HFF-Myc (cell line): ENCODE measurements at places on chromosomes 1 and 21.

- DNase-seq = no peak
These were observed 72.9 kb downstream of the LBR start for GRCh38 chr1:225354906-225355305.

GRCh38 chr1:222241410-222241809 is 306.5 kb downstream of the HHIPL2 start:
- no peak for DNase-seq

- no peak for DNase-seq
These were observed 16.5 kb downstream of the ATF3 start for GRCh38 chr1:212624976-212625501.

GRCh38 chr1:181002582-181003172 is 20.0 kb downstream of the STX6 start:
- no peak for DNase-seq

GRCh38 chr1:192951691-192952460 is 107.3 kb downstream of the UCHL5 start:
- peak; percentile 72 for DNase-seq

GRCh38 chr1:25682059-25682601 is 65.5 kb downstream of the MAN1C1 start:
- no peak for DNase-seq

- DNase-seq = no peak
These were observed 38.6 kb downstream of the ABL2 start for GRCh38 chr1:179190861-179191260.

GRCh38 chr1:172824209-172824608 is 165.3 kb downstream of the FASLG start:
- no peak for DNase-seq

- no peak for DNase-seq
These were observed 17.2 kb downstream of the DAP3 start for GRCh38 chr1:155706139-155706538.

DNA sequence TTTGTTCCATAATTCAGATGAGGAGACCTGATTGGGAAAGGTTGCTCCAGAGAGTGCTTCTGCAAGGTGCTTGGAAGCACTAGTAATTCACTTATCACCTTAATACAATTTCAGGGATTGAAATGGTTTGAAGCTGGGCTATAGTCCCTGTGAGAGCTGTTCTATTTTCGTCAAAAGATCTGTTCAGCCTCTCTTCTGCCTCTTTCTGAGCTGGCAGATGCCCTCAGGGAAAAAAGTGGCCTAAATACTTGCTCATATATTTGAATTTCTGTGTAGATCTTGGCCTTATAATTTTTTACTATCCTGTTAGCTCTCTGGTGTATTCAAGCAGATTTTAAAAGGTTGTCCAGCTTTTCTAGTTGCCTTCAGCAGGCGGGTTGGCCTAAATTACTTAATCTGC is 22.3 kb downstream of the C1orf146 start:
- DNase-seq = no peak

DNA sequence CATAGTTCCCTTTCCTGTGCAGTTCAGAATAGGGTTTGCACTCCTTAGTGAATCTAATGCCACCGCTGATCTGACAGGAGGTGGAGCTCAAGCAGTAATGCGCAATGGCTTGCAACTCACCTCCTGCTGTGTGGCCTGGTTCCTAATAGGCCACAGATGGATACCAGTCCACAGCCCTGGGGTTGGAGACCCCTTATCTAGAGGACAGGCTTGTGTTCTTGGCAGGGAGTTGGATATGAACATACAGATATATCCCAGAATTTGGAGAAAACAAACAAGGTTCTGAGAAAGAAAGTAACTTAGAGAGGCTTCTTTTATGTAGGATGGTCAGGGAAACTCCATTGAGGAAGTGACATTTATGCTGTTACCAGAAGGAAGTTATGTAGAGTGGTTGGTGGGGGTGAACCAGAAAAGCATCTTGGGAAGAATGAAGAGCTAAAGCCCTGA is 5.1 kb upstream of the PTPRC start:
- no peak for DNase-seq

GRCh38 chr1:236882678-236883077 is 87.6 kb downstream of the MTR start:
- DNase-seq = no peak

DNA sequence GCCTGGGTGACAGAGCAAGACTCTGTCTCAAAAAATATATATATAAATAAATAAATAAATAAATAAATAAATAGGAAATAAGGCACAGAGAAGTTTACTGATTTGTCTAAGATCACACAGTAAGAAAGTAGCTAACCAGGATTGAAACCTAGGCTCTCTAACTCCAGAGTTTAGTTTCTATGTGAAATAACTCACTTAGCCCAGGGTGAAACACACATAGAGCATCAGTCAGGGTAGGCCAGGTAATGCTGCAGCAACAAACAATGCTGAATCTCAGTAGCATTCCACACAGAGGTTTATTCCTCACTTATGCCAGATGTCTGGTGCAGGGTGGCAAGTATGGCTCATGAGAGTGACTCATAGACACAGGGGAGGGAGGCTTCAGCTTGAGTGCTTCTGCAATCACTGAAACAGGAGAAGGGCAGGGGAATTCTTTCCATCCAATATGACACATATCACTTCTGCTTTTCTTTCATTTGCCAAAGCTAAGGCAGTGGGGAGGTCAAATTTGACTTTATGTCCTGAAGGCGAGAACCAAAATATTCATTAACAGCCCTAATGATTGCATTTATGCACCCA is 37.1 kb upstream of the KANK4 start:
- peak; percentile 57 for DNase-seq

GRCh38 chr21:29697555-29698193 is 242.1 kb downstream of the GRIK1 start:
- no peak for DNase-seq

DNA sequence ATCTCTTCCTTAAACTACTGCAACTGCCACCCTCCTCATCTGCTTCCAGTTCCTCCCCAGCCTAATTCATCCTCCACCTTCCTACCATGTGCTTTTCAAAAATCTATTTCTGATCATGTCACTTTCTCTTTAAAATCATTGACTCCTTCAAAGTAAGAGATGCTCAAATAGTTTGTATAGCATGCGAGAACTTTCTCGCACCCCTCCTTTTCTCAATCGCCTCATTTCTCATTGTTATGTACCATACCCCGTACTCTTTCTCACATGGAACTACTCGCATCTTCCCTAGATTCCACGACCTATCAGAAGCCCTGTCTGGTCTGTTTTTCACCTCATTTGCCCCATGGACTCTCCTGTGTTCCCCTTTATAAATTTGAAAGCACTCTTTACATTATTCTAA is 238.2 kb downstream of the NRIP1 start:
- no peak for DNase-seq

GRCh38 chr1:200749090-200749489 is 10.4 kb downstream of the CAMSAP2 start:
- no peak for DNase-seq

DNA sequence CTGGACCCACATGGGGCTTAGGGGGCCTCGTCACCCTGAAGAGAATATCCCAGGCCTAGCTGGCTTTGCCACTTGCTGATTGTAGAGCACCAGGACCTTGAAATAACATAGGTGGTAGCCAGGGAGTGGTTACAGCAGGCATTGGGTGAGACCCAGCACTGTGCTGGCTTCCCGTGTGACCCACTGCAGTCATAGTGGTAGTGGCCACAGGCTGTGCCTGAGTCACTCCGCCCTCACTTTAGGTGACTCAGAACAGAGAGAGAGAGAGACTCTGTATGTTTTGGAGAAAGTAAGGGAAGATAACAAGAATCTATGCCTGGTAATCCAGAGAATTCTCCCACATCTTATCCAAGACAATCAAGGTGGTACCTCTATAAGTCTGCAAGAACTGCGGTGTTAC is 98.7 kb upstream of the LHX8 start:
- no peak for DNase-seq

- DNase-seq = no peak
These were observed 53.3 kb downstream of the EIF4G3 start for GRCh38 chr1:21123287-21123948.

GRCh38 chr1:207030522-207031009 is 2.0 kb downstream of the C1orf116 start:
- no peak for DNase-seq

GRCh38 chr1:218851586-218851985 is 322.1 kb upstream of the LYPLAL1 start:
- no peak for DNase-seq

GRCh38 chr1:152577168-152577567 is 3.1 kb downstream of the LCE3D start:
- no peak for DNase-seq
